ENCODE measurements at places on chromosomes 2 and 18.

DNA sequence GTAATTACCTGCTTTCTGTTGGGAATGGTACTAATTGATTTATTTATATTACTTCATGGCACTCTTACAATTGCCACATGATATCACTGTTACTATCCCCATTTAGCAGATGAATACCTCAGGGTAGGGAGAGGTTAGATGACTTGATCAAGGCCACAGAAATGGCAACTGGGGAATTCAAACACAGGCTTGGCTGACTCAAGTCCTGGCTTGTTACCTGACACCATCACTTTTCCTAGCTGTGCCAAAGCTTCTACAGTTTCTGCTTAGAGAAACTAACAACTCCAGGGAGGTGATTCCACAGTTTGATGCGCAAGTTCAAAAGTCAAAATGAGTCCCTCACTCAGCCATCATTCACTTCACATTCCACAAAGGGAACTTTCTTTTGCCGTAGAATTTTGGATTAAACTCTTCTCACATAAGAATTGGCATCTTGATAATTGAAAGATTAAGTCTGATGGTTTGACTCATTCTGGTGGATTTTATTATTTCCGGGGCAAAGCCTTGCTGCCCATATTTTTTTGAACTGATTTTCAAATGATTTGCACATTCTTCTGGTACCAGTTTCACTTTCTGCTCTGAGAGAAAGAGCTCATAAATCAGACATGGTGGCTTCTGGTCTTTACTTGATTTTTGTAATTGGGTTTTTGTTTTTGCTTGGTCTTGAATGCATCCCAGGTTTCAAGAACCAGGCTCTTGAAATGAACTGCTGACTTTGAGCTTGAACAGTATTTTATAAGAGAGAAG, 656.8 kb downstream of the BCL11A start:
- DNase-seq: no peak

- DNase-seq: no peak
Measured at GRCh38 chr2:205177546-205177945, 504.8 kb upstream of the NRP2 start.

DNA sequence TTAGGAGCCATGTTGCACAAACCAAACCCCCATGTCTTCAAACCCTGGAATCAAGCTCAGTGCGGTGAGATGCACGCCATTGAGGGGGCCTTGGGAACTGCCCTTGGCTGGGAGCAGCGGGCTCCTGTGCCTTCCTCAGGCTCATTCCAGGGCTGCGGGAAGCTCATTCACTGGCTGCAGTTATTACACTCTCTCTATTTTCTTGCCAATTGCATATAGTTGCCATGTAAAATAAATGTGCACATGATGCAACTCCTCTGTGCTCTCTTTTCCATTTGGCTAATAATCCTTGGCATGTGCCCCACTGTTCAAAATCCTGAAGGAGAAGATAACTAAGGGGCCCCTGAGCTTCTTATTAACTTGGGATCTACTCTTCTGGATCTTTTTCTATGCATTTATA, 74.7 kb downstream of the KCTD1 start:
- no peak for DNase-seq

GRCh38 chr2:221807706-221808105, 235.6 kb upstream of the EPHA4 start:
- no peak for DNase-seq

DNA sequence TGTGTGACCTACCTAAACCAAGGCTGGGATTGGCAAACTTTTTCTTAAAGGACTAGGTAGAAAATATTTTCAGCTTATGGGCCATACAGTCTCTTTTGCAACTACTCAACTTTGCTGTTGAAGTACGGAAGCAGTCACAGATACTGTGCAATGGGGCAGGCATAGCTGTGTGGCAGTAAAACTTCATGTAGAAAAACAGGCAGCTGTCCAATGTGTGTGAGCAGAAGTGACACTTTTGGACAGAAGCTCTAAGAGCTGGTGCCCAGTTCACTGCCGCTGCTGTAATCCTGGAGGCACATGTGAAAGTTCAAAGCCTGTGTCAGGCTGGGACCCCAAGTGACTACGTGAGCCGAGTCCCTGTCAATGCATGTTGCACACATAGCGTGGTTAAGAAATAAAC, 46.7 kb downstream of the MAPK4 start:
- no peak for DNase-seq

DNA sequence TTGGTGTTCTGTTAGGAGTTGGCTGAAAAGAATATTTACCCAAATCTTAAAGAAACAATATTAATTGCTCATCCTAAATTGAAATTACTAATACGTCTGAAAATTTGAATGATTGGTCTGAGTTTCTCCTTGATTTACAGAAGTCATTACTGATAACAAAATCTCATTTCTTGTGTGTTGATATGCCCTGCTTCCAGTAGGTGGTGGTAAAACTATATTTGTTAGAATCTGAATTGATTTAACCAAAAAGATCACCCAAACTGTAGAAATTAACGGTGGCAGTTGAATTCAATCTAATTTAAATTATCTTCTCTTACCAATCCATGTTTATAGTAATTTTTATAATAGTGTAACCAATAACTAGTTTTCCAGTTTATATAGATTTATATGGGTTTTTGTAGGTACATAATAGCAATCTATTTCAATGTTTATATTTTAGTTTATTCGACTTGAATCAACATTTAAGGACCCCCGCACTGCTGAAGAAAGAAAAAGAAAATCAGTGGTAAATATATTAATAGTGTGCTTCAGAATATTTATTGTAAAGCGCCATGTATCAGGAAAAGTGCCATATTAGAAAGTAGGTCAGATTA, 38.3 kb downstream of the PAPOLG start:
- no peak for DNase-seq

- DNase-seq: peak; percentile 20
Measured at GRCh38 chr18:22378672-22379282, 38.9 kb downstream of the CTAGE1 start.

DNA sequence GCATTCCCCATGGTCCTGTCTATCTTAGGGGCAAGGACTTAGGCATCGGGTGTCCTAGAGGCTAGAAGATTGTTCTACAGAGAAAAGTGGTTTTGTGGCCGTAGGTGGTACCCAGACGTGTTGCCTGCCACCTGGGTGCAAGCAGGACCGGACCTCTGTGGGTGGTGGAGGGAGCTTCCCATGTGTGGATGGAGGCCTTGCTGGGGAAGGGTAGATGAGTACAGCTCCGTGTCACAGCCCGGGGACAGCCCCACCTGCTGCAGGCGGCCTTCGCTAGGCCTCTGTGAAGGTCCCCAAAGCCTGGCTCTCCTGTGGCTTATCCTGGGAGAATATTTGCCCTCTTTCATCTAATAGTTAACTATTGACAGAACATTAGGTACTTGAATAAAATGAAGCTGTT, 25.3 kb downstream of the CTIF start:
- no peak for DNase-seq

GRCh38 chr18:60982329-60982695, 350.9 kb upstream of the CDH20 start:
- no peak for DNase-seq
